ENCODE measurements at places on chromosomes 4 and X.

- no peak for DNase-seq
Measured at GRCh38 chr4:186827534-186827897, 103.9 kb upstream of the FAT1 start.

- no peak for DNase-seq
Measured at GRCh38 chr4:90122355-90122748, 4.8 kb upstream of the CCSER1 start.

DNA sequence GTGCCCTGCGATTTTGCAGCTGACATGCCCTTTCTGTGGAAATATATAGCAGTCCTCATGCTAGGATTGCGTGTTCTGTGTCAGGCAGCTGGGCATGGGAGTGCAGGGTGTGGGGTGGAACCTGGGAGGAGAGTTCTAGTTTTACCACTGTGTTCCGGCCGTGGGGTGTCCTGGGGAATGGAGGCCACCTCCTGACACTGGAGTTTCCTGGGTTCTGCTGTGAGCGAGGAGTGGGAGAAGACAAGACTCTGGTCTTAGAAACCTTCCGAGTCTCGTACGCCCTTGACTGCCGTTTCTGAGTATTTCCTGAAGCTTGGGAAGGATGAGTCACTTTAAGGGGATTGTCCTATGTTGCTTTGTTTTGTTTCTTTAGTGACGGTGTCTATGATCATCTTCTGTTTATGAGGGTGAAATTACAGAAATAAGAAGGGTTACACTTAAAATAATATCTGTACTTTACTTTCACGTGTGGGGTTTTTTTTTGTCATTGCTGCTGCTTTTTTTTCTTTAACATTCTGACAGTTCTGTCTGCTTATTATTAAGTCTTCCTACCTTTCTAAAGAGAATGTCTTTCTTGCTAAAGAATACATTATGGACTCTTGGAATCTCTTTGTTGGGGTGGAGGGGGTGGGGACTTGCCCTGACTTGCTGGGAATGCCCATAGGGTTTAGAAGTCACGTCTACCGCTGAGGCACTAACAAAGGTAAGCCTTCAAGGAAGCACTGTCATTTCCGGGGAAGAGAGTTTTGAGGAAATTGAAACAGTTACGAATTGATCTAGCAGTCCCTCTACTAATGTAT, 19.1 kb downstream of the CD99 start:
- no peak for DNase-seq

- DNase-seq, result no peak
Measured at GRCh38 chr4:81684352-81684751, 212.6 kb upstream of the RASGEF1B start.

DNA sequence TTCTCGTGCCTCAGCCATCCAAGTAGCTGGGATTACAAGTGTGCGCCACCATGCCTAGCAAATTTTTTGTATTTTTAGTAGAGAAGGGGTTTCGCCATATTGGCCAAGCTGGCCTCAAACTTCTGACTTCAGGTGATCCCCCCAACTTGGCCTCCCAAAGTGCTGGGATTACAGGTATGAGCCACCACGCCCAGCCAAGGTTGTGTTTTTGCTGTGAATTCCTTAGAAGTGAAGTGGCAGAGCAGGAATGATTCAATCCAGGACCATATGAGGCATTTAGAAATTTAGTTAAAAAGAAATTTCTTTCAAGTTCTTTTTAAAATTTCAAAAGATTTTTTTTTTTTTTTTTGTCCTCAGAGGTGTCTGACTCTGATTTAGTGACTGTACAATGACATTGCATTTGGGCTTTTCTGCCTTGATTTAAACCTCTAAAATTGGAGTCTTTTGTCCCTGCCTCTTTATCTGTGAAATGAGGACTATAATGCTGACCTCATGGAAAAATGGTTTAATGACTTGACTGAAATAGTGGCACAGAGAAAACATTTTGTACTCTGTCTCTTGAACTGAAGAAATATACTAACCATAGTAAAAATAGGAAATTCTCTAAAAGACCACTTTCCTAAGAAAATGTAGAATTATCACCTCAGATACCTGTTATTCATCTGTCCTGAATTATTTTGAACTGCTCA, 59.9 kb downstream of the CXCL13 start:
- no peak for DNase-seq

GRCh38 chr4:114036426-114036825, 57.0 kb upstream of the ARSJ start:
- DNase-seq, result no peak

DNA sequence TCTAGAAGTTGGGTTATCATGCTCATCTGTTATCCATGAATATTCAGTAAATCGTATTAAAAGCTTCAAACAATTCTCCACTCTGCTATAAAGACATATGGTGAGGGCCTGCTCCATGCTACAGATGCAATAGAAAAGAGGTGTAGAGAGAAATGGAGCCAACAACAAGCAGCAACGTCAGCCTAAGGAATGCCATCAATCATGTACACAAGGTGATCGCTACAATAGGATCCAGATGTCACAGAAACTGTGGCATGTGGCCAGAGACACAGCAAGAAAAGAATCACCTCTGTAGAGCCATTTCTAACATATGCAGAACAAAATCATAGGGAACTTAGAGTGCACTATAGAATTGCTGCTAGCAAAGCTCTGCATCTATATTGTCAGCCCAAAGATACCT, 1188.1 kb downstream of the PCDH7 start:
- DNase-seq, result no peak

GRCh38 chr4:165336743-165337142, 9.3 kb downstream of the MSMO1 start:
- no peak for DNase-seq

DNA sequence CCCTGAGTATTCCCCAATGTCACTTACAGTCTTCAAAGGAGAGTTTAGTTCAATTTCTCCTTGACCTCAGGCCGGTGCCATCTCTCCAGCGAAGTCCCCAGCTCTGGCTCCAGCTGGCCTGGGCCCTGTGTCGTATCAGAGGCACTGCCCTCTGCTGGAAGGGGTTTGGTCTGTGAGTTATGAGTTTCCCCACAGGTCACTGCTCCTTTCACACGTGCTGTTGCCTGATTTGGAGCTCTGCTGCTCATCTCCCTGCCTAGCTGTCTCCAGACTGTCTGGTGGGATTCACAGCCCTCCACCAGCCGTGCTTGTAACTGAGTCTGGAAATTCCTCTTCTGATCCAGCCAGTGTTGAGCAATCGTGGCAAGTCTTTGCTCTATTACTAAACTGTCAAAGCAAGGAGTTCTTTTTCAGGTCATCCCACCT, at the start of gene RAP2C:
Gene RAP2C (minus strand): TSS at position 105 of the 426 bp plus-strand sequence. CDS start 2,179 bp downstream, outside the sequence.
- no peak for DNase-seq

GRCh38 chrX:621705-622503, 8.7 kb upstream of the SHOX start:
- no peak for DNase-seq

DNA sequence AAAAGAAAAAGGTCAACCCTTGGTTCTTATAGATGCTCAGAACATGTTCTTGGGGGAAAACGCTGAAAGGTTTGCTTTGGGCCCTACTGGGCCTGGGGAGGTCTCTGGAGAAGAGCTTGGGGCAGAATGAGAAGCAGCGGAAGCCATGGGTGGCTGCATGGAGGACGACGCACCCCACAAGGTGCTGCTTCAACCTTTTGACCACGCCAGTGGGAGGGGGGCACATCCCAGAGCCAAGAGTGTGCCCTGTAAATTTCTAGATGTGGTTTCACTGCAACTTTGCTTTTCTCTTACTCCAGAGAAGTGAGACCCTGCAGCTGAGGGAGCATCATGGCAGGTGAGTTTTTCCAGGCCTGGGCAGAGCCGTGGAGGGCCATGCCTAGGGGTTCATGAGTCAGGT, 3.2 kb downstream of the PRRG3 start:
- DNase-seq, result no peak

DNA sequence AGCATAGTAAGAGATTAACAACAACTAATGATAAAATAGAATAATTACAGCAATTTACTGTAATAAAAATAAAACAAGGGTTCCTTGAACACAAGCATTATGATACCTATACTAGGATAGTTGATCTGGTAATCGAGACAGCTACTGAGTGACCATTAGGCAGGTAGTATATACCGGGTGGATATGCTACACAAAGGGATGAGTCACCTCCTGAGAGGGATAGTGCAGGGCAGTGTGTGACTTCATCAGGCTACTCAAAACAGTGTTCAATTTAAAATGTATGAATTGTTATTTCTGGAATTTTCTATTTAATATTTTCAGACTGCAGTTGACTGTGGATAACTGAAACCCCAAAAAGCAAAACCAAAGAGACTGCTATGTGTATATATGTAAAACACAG, 9.7 kb upstream of the ANTXR2 start:
- DNase-seq, result no peak

GRCh38 chr4:7392438-7393421, 42.0 kb downstream of the PSAPL1 start:
- DNase-seq, result no peak

- no peak for DNase-seq
Measured at GRCh38 chrX:9503261-9503660, 38.4 kb downstream of the TBL1X start.

DNA sequence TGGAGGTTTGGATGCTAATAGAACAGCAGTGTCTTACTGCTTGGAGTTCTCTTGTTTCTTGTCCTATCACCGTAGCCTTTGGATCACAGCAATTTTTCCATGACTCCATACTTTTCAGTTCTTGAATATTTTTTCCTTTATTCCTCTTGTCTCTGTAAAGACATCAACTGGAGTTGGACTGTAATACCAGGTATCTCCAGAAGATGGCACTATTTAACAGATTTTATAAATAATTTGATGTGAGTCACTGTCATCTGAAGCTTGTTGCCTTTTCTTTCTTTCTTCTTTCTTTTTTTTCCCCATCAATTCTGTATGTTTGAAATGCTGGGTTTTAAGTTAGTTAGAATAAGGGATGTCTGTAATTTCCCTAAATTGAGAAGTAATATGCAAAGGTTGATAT, 24.1 kb downstream of the HPRT1 start:
- DNase-seq, result no peak

DNA sequence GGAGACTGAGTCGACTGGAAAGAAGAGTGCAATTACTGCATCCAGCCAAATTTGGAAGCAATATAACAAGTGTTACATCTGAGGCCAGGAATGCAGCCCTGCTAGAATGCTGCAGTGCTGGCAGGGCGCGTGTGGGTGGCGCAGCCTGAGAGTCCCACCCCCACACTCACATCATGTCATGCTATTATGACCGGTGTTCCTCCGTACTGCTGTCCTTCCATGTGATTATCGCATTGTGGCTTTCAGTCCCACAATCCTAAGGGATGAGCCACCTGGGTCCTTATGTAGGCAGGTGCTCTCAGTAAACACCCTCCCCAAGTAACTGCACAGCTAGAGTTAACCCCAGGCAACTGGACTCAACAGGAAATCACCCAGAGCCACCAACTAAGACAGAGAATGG, 122.6 kb upstream of the CPEB2 start:
- no peak for DNase-seq

DNA sequence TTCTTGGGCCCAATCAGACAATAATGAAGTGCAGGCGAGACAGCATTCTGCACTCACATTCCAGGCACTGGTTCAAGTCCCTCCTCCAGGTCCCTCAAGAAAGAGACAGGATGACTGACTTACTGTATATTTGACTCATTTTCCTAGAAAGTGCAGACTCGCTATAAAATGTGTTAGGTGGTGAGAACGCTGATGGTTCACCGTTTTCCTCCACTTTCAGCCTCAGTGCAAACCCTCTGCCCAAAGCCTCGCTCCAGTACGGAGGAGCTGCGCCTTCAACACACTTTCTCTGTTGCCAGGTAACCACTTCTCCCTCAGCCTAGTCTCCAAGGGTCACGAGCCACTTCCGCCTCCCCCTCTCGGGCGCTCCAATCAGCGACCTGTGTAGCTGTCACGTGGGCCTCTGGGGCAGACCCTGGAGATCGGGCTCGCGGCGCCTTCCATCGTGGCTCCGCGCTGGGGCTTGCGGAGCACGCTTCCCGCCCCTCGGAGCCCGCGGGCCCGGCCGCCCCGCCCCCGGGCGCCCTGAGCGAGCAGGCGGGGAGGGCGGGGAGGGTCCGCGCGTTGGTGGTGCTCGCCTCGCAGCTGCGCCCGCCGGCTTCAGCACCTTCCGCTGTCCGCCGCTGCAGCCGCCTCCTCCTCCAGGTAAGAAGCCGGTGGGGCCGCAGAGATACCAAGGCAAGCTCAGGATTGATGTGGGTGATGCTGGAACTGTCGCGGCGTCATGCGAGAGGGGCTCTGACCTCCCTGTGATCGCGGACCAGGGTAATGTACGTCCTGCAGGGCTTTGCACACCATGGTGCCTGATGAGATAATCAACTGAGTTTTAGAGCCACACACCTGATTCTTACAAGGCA, at the start of gene WDR17:
Gene WDR17 (plus strand): TSS at position 407 of the 857 bp plus-strand sequence. CDS start 45,740 bp downstream, outside the sequence.
- peak; percentile 40 for DNase-seq

DNA sequence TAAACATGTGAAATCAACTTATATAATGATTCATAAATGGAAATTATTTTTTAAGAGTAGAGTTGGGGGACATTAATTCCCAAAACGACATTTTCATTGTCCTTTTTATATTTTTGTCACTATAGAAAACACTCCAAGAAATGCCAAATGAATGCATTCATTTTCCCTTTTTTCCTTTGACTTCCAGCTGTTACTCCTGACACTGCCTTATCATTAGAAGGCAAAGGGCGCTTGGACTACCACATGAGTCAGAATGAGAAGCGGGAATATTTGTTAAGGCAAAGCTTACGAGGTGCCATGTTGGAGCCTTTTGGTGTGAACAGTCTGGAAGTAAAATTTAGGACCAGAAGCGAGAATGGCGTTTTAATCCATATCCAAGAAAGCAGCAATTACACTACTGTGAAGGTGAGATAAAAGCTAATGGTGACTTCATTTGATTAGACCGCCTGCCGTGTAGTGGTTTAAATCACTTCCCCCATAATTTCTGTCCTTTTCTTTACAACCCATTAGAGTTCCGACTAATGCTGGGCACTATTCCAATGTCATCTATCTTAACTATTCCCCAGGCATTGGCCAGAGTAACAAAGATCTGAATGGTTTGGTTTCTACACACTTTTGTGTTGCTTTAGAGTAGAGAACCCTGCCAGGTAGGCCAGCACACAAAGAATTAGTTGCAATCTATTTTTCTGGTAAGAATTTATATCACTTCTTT, 166.7 kb downstream of the FAT4 start:
- DNase-seq, result no peak

- no peak for DNase-seq
Measured at GRCh38 chr4:40204507-40205258, 7.9 kb downstream of the RHOH start.

DNA sequence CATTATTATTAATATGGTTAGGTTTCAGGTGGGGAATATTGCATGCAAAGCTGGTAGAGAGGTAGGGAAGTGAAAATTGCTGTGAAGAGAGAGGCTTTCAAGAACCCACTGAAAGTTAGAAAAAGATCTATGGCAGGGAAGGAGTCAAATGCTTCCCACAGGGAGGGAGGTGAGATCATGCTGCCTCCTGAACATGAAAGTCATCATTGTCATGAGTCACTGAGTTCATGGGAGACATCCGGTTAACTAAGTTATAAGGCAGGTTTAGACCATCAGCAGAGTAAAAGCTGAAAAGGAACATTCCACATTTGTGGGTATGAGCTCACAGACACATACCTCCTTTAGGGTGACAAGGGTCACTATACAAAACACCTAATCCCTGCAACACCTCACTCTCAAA, 16.2 kb downstream of the GATB start:
- no peak for DNase-seq

DNA sequence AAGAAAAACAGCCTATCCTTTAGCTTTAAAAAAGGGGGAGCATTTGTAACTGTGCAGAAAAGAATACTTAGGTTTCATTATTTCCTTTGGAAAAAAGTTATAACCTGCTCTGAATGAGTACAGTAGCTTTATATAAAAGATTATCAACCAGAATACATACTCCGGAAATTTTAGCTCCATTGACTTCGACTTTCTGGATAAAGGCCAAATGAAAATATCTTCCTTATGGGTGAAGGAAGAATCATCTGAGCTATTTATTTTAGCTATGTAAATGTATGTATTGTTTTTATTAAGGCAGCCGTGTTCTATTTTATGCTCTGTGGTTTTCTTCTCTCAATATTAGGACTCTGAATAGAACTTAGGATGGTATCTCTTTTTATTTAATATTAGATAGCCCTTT, 69.0 kb upstream of the ETNPPL start:
- DNase-seq, result no peak

All from activated CD8-positive, alpha-beta memory T cell treated with anti-CD3 and anti-CD28 coated beads for 1 hour (primary cell).